Activated T-helper 17 cell treated with anti-CD3 and anti-CD28 coated beads, Interleukin-2, amount 50 U/mL, for 72 hours (primary cell): ENCODE measurements at places on chromosomes 2 and 18.

- ATAC-seq: no peak
Measured at GRCh38 chr2:85936421-85937068, 47.8 kb upstream of the ST3GAL5 start.

DNA sequence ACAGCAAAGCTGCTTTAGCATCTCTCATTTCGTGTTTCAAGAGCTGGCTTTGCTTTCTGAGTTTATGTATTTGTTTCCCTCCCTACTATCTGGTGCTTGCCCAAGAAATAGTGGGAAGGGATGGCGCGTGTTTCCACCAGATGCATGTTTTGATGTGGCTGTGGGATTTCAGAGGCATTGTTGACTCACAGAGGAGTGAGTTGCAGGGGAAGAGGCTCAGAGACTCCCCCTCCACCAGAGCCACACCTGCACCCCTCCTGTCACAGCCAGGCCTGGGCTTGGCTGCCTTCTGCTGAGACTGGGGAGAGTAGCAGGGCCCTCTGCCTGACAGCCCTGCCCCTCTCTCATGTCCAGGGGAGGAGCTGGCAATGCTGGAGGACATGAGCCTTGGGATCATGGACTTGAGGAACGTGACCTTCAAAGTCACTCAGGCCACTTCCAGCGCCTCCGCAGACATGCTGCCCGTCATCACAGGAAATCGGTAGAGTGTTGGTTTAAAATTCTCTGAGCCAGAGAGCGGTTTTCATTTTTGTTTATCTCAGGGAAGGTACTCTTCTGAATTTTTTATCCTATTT is 42.9 kb downstream of the COA5 start:
- no peak for ATAC-seq

DNA sequence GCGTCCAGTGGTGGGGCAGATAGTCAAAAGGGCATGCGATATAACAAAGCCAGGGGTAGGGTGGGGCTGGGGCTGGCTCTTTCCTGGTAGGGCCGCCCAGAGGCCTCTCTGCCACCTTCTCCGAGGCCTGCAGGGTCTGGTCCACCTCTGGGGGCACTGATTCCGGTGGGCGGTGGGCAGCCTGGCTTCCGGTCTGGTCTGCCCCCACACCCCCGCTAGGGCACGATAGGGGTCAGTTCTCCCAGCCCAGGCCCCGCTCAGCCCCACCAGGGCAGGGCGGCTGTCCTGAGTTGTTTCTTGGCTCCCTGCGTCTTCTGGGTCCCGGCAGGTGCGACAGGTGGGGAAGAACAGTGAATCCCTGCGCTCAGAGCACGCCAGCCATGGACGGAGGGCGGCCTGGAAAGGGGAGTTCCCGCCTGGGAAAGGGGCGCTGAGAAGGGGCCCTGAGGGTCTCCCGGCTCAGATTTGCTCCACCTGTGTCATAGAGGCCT is 707 bp upstream of the ERFE start:
- ATAC-seq: no peak

DNA sequence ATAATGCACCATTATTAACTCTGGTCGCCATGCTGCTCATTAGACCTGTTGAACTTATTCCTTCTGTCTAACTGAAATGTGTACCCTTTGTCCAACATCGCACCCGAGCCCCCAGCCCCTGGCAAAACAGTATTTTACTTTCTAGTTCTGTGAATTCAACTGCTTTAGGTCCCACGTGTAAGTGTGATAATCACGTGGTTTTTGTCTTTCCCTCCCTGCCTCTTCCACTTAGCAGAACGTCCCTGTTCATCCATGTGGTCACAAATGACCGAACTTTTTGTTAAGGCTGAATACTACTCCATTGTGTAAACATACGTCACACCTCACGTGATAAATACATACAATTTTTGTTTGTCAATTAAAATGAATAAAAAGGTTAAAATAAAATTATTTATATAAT is 826.9 kb downstream of the DCDC2C start:
- ATAC-seq: no peak

- peak; percentile 50 for ATAC-seq
Measured at GRCh38 chr2:54456612-54457322, 640 bp downstream of the SPTBN1 start.

DNA sequence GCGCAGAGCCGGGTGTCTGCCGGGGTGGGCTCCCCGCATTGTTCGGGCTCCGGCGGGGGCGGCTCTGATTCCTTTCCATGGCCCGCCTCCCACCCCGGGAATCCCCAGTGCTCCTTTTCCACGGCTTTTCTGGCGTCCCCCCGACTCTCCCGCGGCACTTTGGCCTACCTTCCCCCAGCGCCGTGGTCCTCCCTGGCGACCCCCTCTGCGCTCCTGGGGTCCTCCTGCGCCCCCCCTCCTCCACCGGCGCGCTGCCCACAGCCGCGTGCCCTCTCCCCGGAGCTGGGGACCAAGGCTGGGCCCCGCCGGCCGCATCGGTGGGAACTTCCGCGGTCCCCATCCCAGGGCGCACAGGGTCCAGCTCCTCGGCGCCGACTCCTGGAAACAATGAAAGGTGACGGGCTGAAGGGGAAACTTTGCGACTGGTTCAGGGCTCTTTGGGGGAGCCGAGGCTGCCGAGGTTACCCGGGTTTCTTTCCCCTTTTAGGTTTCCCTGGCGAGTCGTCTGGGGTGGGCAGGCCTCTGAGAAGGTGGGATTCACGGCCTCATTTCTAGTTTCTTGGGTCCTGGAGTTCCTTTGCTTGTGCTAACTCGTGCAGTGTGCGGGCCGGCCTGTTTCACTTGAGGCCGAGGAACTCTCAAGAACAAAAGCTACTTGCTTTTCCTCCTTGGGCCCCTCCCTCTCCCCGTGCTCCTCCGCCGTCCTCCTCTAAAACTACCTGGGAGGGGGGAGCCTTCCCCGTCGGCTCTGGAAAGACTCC is 2.2 kb downstream of the TGIF1 start:
- no peak for ATAC-seq

GRCh38 chr2:235636546-235636945 is 142.7 kb downstream of the AGAP1 start:
- ATAC-seq: no peak

GRCh38 chr2:29011418-29012060 is 30.4 kb downstream of the TOGARAM2 start:
- peak; percentile 15 for ATAC-seq

DNA sequence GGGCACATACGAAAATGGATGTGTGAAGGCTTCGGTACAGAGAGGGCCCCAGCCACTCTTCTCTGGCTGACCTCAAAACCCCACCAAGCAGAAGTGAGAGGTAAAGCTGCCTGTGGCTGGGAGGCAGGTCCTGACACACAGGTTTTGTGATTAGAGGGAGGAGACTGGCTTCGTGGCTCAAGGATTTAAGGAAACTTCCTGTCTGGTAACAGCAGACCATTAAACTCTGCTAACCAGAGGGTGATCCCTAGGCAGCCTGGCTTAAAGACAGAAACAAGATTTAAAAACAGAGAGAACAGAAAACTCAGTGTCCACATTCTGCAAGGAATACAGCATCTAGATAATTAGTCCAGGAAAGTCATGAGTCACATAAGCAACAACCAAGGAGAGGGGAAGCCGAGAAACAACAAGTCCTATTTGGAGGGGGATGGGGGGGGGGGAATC is 101.9 kb downstream of the NFATC1 start:
- ATAC-seq: no peak

DNA sequence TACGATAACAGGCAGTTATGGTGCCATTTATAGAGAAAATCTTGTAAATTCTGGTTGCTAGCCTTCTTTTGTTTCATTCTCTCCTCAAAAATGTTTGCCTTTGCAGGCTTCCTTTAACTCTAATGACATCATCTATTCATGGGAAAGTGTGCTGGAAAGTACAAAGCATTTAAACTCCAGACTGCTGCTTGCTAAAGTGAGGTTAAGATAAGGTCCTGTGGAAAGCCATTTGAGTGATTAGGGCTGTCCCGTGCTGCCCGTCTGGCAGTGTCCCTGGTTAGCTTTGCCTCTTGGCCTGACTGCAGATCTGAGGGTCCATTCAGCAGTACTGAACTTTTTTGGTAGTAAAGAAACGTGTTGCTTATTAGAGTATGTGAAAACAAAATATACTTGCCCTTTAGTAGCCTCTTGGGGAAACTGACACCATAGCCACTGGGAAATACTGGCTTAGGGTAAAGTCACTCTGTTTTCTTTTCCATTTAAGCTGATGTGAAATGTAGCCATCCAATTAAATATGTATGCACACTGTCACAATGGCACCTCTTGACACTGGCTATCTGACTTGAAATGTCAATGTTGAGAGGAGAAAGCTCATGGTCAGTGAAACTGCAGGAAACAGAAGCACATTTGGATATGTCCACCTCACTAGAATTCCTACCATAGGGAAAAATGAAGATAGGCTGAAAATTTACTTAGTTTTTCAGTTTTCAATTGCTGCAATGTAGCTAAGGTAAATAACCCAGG is 321.5 kb downstream of the SLC8A1 start:
- ATAC-seq: no peak

- ATAC-seq: peak; percentile 56
Measured at GRCh38 chr2:52974127-52974526, 793.5 kb upstream of the CHAC2 start.

DNA sequence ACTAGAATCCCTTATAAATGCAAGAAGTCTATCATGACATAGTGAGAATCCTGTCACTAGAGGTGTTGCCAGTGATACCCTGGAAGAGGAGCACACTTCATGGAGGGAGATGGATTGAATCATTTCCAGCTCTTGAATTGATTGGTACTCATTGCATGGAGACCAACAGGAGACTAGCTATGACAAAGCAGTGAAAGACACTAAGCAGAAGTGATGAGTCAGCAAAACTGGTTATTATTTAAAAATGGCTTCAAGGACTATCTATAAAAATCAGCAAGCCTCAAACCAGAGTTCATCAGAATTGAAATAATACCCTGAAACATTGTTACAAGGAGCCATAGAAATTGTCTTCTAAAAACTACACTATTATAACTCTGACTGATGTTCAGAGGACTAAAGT is 200.3 kb downstream of the PDE11A start:
- no peak for ATAC-seq

GRCh38 chr2:188870289-188870688 is 103.9 kb upstream of the COL3A1 start:
- ATAC-seq: peak; percentile 82

- no peak for ATAC-seq
Measured at GRCh38 chr2:234898534-234899053, 53.2 kb upstream of the SH3BP4 start.

DNA sequence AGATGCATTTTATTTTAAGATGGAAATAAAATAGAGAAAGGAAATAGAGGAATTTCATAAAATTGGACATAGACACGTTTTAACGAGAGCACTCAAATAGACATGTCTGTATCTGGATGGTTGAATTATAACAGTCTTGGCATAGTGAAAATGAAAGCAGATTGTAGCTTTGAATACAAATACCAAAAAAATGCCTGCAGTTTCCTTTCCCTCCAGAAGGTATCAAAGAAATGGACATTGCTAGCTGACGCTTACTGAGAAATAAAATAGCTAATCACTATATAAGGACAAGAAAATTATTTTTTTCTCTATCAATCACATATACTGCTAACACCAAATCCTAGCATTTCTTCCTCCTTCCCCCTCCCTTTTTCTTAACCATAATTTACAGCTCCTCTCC is 11.4 kb upstream of the MAPRE2 start:
- peak; percentile 74 for ATAC-seq

DNA sequence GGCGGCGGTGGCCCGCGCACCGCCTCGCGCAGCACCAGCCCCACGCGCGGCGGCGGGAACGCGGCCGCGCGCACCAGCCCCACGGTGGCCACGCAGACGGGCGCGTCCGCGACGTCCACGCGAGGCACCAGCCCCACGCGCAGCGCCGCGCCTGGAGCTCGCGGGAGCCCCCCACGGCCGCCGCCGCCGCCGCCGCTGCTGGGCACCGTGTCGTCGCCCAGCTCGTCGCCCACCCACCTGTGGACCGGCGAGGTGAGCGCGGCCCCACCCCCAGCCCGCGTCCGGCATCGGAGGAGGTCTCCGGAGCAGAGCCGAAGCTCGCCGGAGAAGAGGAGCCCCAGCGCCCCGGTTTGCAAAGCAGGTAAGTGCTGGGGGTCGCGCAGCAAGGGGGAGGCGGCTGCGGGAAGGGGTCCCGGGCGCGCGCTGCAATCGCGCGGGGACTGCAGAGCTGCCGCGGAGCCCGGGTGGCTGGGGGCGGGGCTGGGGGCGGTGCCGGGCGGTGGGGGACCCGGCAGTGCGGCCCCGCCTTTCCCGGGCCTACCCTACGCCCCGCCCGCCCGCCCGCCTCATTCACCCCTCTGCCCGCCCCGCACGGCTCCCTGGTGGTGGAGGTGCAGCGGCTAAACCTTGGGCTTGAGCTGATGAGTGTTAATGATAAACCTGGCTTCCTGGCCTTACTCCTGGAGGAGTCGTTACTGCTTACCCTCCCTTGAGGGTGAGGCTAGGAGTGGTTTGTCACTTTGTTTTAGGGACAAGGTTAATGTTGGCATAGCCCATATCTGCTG is 851 bp downstream of the FAM117B start:
- ATAC-seq: peak; percentile 50

DNA sequence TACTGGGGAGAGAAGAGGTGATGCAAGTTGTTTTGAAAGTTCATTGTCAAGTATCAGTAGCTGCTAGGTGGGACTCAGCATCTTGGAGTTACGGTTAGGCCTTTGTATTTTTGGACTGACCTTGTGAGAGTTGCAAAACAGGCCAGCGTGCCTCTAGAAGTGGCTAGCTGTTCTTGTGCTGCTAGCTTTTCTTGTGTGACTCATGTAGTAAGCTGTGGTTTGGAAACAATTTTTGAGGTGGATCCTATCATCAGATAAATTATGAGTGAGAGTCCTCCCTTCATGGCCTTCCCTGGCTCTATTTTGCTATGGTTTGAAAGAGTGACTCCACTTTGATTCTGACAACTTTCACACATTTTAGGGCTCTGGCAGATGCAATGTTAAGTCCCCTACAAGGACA is 409.2 kb upstream of the HS6ST1 start:
- no peak for ATAC-seq

- no peak for ATAC-seq
Measured at GRCh38 chr2:230502593-230502992, 86.6 kb downstream of the SP100 start.

- ATAC-seq: no peak
Measured at GRCh38 chr2:124778076-124778475, 753.0 kb downstream of the CNTNAP5 start.

DNA sequence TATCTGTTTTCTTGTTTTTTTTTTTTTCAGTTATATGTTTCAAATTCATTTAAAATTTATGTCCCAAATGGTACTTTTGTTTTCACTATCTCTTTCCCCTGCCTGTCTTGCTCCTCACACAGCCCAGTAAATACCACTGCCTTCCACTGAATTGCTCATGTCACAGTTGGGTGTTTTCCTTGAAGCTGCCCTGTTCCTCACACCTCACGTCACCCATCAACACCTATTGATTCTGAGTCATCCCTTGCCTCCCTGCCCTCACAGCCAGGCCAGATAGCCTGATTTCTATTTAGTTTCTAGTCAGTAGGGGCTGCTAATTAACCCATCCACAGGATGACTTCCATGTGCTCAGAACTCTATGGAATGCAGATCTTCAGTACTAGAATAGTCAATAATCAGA is 25.3 kb downstream of the FSHR start:
- no peak for ATAC-seq

- peak; percentile 89 for ATAC-seq
Measured at GRCh38 chr2:69946351-69947324, 14.8 kb downstream of the ASPRV1 start.
